NCI-H2081 (cell line): ENCODE measurements at places on chromosomes 16 and 17.

DNA sequence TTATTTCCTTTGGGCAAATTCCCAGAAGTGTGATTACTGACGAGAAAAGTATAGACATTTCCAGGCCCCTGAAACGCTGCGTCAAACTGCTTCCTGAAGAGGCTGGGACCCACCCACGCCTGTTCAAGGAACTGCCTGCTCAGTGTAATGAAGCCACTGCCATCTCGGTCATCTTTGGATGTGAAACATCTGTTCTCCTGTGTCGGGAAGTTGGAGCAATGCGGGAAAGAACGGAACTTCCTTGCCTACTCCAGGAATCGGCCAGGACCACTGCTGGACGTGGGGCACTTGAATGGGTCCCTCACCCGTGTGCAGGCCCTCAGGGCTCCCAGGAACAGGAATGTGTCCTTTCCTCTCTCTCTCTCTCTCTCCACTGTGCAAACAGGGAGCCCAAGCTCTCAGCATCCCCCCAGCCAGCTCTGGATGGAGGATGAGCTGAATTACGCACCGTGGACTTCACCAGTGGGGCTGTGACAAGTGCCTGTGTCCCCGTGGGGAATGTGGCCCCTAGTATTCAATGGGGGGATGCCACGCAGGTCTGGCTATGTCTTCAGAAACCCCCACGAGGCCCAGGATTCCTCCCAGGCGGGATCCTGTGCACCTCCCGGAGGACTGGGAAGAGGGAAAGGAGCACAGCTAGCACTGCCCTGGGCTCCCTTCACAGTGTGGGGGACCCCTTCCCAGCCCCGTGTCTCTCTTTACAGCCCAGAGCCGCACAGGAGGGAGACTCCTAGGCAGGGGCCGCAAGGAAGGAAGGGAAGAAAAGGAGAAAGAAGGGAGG is 18.3 kb upstream of the LITAF start:
- DNase-seq = no peak

DNA sequence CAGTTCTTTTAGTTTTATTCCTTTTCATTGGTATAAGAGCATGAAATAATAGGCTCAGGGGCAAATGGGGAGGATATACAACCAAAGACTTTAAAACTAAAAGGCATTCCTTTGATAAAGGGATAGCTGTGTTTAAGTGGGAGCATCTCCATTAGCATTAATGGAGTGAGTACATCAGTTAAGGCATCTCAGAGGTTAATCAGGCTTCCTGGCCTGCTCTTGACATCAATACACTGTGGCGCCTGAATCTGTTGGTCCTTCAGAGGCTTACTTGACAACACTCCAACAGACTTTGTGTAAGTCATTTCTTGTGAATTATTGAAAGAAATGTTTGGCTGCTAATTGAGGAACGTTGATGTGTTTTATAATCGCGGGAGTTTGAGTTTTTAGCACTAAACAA is 230.7 kb downstream of the BCAS3 start:
- no peak for DNase-seq

GRCh38 chr16:54362591-54363206 is 76.1 kb upstream of the IRX3 start:
- DNase-seq = no peak

DNA sequence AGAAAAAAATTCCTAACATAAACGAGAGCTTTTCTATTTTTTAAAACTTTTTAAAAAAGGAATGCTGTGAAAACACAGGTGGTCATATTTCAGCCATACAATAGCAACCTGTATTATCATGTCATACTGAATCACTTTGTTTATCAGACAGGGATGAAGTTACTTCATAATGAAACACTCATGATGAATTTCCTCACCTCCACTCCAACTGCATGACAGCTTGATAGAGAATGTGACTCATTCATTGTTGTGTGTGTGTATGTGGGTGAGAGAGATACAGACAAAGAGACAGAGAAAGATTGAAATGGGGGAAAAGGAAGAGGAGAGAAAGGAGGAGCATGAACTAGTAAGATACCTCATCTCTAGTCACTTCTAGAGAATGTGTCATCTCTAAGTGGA is 109.0 kb downstream of the SYCE1L start:
- no peak for DNase-seq

- DNase-seq = no peak
These were observed 46.9 kb downstream of the METRNL start for GRCh38 chr17:83126275-83126811.

- DNase-seq = no peak
These were observed 3.0 kb downstream of the CD79B start for GRCh38 chr17:63928966-63929695.

DNA sequence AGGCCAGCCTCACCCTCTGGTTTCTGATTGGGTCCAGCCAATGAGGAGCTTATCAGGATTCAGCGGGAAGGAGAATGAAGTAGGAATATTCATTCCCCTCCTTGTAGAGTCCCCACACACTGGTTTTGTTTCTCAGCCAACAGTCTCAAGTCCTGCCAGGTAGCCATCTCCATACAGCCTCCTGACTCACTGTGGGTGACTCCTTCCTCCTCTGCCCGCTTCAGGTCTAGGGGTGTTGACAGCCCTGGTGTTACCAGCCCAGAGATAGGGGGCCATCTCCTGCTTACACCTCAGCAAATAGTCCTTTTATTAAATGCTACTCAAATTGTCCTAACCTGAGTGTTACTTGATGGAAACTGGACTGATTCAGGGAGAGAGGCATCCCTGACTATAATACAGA is 4.0 kb upstream of the MFAP4 start:
- DNase-seq = no peak

DNA sequence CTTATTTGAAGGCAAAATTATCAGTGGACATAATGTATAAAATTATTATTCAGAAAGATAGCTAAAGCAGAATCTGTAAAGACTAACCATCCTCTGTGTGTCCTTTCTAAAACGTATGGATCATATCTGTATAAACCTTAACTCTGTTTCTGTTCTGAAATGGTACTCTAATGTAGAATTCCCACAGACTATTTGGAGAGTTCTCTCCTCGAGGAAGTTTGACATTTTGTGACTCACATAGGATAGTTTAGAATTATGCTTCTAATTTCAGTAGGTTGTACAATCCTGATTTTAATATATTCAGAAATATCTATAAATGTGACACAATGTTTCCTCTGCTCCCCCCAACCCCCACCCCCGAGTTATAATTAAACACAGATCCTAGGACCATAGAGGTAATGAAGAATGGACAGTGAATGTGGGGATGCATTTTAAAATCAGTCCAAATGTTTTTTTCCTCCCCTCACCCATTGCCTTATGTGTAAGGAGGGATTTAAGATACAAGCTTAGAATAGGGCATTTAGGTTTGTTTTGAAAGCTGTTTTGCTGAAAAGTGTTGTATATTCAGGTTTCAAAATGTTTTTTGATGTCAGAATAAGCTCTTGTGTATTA is 66.8 kb downstream of the BCAS3 start:
- no peak for DNase-seq

DNA sequence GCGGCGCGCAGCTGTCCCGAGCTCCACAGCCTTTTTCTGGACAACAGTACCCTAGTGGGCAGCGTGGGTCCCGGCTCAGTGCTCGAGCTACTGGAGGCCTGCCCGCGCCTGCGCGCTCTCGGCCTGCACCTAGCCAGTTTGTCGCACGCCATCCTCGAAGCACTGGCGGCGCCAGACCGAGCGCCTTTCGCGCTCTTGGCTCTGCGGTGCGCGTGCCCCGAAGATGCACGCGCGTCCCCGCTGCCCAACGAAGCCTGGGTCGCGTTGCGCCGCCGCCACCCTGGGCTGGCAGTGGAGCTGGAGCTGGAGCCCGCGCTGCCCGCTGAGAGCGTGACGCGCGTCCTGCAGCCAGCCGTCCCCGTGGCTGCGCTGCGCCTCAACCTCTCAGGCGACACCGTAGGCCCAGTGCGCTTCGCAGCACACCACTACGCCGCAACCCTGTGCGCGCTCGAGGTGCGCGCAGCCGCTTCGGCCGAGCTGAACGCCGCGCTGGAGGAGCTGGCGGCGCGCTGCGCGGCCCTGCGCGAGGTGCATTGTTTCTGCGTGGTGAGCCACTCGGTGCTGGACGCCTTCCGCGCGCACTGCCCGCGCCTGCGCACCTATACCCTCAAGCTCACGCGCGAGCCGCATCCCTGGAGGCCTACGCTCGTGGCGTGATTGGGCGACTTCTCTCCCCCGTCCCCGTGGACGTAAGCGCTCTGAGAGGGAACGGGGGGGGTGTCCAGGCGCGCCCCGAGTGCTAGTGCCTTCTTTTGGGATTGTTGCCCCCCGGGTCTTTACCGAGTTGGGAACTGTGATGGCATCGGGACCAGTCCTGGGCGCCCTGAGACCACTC is 1.2 kb upstream of the HSF4 start:
- peak; percentile 84 for DNase-seq

DNA sequence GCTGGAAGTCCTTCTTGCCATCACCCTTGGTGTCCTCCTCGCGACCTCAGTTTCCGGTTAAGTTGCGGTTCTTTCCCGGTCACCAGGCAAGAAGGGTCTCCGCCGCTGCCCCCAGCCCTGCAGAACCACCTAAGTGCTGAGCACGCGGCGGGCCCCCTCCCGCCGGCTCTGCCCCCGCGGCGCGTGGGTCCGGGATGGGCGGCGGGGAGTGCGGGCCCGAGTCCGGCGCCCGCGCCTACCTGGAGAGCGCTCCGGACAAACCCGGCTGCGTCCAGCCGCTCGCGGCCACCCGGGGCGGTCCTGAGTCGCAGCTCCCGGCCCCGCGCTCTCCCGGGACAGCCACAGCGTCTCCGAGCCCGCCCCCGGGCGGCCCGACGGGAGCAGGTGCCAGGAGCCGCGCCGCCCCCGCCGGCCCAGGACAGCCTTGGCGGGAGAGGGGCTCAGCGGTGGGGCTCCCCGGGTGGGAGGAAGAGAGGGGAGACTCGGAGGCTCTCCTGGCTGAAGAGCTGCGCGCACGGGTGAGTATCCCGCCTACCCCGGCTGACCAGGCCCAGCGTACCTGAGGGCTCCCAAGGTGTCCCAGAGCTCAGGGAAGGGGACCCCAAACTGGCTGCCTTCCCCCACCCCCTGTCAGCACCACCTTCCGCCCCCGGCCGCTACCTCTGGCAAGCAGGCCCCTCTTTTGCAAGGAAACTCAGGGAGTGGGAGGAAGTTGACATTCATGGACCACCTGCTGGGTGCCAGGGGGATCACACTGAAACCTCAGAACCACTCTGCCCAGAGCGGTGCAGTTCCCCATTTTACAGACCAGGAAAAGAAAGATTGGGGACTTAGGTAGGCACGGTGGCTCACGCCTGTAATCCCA is 22.2 kb upstream of the C17orf113 start:
- no peak for DNase-seq

DNA sequence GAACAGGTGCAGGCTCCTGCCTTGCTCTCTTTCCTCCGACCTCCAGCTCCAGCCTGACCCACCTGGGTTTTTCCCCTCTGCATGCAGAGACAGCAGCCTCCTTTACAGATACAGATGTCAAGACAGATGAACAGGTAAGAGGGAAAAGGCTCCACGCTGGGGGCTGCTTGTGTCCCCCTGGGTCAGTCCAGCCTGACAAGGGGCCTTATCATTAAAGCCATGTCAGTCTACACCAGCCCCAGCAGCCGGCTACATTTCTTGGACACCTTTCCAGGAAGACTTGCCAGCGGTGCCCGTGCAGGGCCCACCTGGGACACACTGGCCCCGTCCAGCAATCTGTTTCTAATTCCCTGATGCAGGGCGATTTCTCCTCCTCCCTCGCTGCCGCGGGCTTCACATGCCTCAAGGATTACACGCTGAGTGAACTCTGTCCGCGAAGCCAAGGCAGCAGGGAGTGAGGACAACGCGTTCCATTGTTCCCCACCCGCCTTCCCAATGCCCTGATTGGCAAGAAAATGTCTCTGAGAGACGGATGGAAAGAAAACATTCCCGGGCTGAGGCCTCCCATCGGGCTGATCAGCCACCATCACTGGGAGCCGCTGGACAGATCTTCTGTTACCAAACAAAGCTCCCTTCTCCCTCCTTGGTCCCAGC is 184.7 kb downstream of the C16orf95 start:
- DNase-seq = no peak

GRCh38 chr17:78828470-78829185 is 12.0 kb downstream of the USP36 start:
- no peak for DNase-seq

DNA sequence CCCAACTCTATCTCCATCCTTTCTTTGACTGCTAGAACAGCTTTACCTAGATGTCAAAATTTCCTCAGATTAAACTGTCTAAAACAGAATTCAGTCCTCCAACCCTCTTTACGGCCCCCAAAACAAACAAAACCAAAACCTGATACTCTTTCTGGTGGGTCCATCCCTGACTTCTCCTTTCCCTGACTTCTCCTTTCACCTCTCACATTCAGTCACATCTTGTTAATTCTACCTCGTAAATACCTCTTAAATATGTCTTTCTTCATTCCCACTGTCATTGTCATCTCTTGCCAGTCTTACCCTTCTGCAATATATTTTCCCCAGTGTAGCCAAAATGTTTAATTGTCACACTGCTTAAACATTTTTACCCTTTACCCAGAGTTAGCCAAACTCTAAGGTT is 4.6 kb downstream of the PPM1E start:
- DNase-seq = no peak

GRCh38 chr17:62741290-62741689 is 66.8 kb downstream of the MARCHF10 start:
- no peak for DNase-seq

DNA sequence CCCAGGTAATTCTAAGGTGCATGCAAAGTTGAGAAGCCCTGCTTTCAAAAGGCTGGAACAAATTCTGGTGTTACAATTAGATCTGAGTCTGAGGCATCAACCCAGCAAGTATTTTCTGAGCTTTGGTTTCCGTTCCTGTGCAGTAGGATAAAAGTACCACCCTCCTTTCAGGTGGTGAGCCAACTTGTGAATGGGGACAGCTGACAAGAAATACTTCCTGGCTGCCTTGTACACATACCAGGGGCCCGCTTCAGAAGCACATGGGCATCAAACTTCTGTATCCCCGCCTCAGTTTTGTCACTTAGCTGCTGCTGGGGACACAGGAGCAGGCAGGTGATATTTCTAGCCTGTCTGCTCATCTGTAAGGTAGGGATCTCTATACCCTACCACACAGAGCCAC is 252.2 kb downstream of the CPPED1 start:
- no peak for DNase-seq

DNA sequence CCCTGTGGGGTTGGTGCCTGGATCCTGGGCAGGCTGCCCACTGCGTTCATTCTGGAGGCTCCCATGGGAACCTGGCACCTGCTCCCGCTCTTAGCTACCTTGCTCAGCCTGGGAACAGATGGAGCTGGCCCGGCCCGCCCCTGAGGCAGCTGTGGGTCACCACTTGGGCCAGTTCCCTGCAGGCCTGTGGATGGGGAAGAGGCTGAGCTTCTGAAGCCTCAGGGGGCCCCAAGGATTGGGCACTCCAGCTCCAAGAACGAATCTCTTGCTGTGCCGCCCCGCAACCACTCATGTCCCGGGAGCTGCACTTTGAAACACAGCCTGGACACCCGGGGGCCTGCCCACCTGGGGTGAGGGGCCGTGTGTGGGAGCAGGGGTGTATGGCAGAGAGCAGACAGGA is 37.7 kb downstream of the BAHCC1 start:
- DNase-seq = peak; percentile 96

- no peak for DNase-seq
These were observed 113.8 kb upstream of the TNRC6C start for GRCh38 chr17:77844681-77845080.

DNA sequence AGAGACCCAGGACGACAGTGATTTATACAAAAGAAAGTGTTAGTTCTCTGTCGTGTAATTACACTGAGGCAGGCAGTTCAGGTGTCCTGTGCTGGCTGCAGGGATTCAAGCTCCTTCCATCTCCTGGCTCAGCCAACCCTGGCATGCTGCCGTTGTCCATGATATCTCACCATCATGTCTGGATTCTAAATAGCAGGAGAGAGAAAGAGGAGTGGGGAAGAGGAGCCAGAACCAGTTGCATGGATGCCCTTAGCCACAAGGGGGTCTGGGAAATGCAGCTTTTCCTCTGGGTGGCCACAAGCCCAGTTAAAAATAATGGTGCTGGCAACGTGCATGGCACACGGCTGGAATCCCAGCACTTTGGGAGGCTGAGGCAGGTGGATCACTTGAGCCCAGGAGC is 9.7 kb downstream of the C16orf54 start:
- no peak for DNase-seq
